Smooth muscle cell of bladder (primary cell): ENCODE measurements at places on chromosomes 11 and 22. TPM values are rescaled to one million over a fixed set of nuclear protein-coding genes. Genes with fewer than 3 reads are reported as not detected.

The TMEM80 gene
- total RNA-seq: 11.9 and 12.1 TPM in 2 replicates

The NPAS4 gene
- not detected in 2 replicates for total RNA-seq

The PARVA gene
- total RNA-seq: 38.3 and 42.9 TPM in 2 replicates

The SLC22A6 gene
- not detected in 2 replicates for total RNA-seq

The KRTAP5-9 gene
- total RNA-seq: not detected in 2 replicates

The UBQLN3 gene
- total RNA-seq: under 0.01 and 0.14 TPM in 2 replicates

The CCDC73 gene
- not detected in 2 replicates for total RNA-seq

The FOLR3 gene
- total RNA-seq: 0.14 and 1.2 TPM in 2 replicates

The CADM1 gene
- total RNA-seq: 1.9 and 2.1 TPM in 2 replicates

The OR5A1 gene
- not detected in 2 replicates for total RNA-seq

The ACTN3 gene
- total RNA-seq: 0.14 and 0.18 TPM in 2 replicates

The PRPF19 gene
- total RNA-seq: 29.0 and 35.5 TPM in 2 replicates

The THYN1 gene
- total RNA-seq: 75.3 and 79.9 TPM in 2 replicates

The SEC14L6 gene
- total RNA-seq: 0.14 and 0.18 TPM in 2 replicates

The TSSK2 gene
- total RNA-seq: not detected in 2 replicates

The DENND6B gene
- 1.6 and 2.1 TPM in 2 replicates for total RNA-seq

The BDNF gene
- 16.7 and 48.4 TPM in 2 replicates for total RNA-seq

The DDX25 gene
- not detected in 2 replicates for total RNA-seq

The OR4X2 gene
- total RNA-seq: not detected in 2 replicates

The ARHGAP42 gene
- total RNA-seq: 8.2 and 10.5 TPM in 2 replicates

The TECTA gene
- 0.28 and 0.37 TPM in 2 replicates for total RNA-seq

The OSM gene
- total RNA-seq: not detected in 2 replicates

The ZNF280A gene
- not detected in 2 replicates for total RNA-seq

The CALCA gene
- not detected in 2 replicates for total RNA-seq

The DNHD1 gene
- total RNA-seq: 5.3 and 8.0 TPM in 2 replicates

The MUC6 gene
- not detected in 2 replicates for total RNA-seq

The HSPB2 gene
- total RNA-seq: 0.14 and 0.18 TPM in 2 replicates

The IRAG1 gene
- total RNA-seq: 14.4 and 22.9 TPM in 2 replicates

The OR2AG1 gene
- total RNA-seq: not detected in 2 replicates

The C11orf97 gene
- not detected in 2 replicates for total RNA-seq

The SCO2 gene
- total RNA-seq: 0.57 and 1.6 TPM in 2 replicates

The PAMR1 gene
- 499 and 594 TPM in 2 replicates for total RNA-seq

The CCDC188 gene
- total RNA-seq: 0.46 and 1.3 TPM in 2 replicates

The C11orf16 gene
- total RNA-seq: not detected in 2 replicates

The ARFIP2 gene
- total RNA-seq: 59.4 and 60.3 TPM in 2 replicates

The E2F8 gene
- total RNA-seq: not detected in 2 replicates

The SCGB1C1 gene
- not detected in 2 replicates for total RNA-seq

The SLC43A3 gene
- 15.9 and 27.4 TPM in 2 replicates for total RNA-seq

The HBG1 gene
- not detected in 2 replicates for total RNA-seq

The CD3E gene
- not detected in 2 replicates for total RNA-seq

The DNAJB7 gene
- not detected in 2 replicates for total RNA-seq

The FAM168A gene
- 12.2 and 14.6 TPM in 2 replicates for total RNA-seq

The MPEG1 gene
- total RNA-seq: not detected in 2 replicates

The TEX12 gene
- total RNA-seq: 0.14 and 0.28 TPM in 2 replicates

The TBC1D10A gene
- 10.1 and 11.4 TPM in 2 replicates for total RNA-seq

The MS4A12 gene
- not detected in 2 replicates for total RNA-seq

The APBB1 gene
- 45.8 and 46.4 TPM in 2 replicates for total RNA-seq

The MS4A3 gene
- not detected in 2 replicates for total RNA-seq

The CATSPERZ gene
- total RNA-seq: not detected in 2 replicates

The C22orf42 gene
- not detected in 2 replicates for total RNA-seq

The OR6T1 gene
- total RNA-seq: not detected in 2 replicates

The TESMIN gene
- total RNA-seq: under 0.01 TPM in 1 of 2 replicates, not detected in the other

The GGTLC2 gene
- not detected in 2 replicates for total RNA-seq

The CEP126 gene
- 1.1 and 1.3 TPM in 2 replicates for total RNA-seq

The CCDC15 gene
- total RNA-seq: 0.65 and 0.71 TPM in 2 replicates

The CPT1A gene
- total RNA-seq: 27.4 and 28.0 TPM in 2 replicates

The MIAT gene
- 0.85 and 0.92 TPM in 2 replicates for total RNA-seq

The MIOX gene
- total RNA-seq: not detected in 2 replicates
